ENCODE measurements at places on chromosomes 12 and 14.
A peak's percentile ranks its signal among the peaks of the same experiment; 100 is the strongest.

DNA sequence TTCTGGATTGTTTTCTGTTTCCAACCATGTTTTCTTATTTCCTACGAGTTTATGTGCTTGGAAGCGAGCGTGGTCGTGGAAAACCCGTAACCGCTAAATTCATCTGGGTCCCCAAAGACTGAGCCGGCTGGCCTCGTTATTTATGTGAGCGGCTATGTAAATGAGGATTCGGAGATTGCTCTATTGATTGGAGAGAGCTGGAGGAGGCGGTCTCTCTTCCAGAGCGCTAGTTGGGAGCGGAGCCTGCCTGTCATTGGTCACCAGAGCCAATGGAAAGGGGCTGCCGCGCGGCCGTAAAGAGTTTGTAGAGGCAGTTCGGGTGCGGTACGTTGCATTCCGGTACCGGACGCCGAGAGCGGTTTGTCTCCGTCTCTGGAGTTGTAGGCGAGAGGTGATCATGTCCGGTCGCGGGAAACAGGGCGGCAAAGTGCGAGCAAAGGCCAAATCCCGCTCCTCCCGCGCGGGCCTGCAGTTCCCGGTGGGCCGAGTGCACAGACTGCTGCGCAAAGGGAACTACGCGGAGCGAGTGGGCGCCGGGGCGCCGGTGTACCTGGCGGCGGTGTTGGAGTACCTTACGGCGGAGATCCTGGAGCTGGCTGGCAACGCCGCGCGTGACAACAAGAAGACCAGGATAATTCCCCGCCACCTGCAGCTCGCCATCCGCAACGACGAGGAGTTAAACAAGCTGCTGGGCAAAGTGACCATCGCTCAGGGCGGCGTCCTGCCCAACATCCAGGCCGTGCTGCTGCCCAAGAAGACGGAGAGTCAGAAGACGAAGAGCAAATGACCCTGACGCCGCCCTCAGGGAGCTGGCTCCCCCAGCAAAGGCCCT is 29.0 kb downstream of the WBP11 start:
- DNase-seq: peak; percentile 98

GRCh38 chr12:88255847-88256246 is 113.7 kb downstream of the TMTC3 start:
- no peak for DNase-seq

- DNase-seq: peak; percentile 62
Measured at GRCh38 chr12:98002887-98003493, 512.4 kb upstream of the TMPO start.

- DNase-seq: no peak
Measured at GRCh38 chr12:100798286-100799160, 3.9 kb downstream of the ANO4 start.

DNA sequence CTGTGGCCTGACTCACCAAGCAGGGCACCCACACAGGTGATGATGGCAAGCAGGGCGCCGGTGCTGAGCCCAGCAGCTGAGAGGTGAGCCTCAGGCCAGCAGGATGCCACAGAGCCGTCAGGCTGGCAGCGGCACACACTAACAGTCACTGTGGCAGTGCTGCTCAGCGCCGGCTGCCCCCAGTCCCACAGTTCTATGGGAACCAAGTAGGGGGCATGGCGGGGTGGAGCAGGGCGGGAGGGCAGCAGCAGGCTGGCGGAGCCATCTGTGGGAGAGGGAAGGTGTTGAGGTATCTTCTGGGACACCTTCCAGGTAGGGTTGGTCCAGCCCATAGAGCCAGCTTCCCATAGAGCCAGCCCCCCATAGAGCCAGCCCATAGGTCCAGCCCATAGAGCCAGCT is 7.0 kb downstream of the PSMB11 start:
- DNase-seq: no peak

DNA sequence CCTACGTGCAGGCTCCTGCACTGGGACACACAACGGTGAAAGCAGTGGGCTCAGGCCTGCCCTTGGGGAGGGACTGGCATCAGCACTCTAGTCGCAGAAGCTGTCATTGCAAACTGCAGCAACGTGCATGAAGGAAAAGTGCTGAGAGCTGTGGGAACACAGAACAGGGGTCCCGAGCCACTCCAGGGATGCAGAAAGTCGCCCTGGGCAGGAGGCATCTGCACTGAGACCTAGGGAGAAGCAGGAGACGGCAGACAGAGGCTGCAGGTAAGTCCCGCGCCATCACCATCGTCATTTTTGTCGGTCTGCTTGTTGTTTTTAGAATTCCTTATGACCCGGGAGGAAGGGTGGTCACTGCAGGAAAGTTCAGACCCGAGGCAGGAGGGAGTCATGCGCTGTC is 21.6 kb upstream of the RIMBP2 start:
- no peak for DNase-seq

GRCh38 chr12:106288101-106288493 is 14.4 kb upstream of the TCP11L2 start:
- no peak for DNase-seq

GRCh38 chr12:91577586-91578539 is 395.2 kb upstream of the DCN start:
- DNase-seq: peak; percentile 18

DNA sequence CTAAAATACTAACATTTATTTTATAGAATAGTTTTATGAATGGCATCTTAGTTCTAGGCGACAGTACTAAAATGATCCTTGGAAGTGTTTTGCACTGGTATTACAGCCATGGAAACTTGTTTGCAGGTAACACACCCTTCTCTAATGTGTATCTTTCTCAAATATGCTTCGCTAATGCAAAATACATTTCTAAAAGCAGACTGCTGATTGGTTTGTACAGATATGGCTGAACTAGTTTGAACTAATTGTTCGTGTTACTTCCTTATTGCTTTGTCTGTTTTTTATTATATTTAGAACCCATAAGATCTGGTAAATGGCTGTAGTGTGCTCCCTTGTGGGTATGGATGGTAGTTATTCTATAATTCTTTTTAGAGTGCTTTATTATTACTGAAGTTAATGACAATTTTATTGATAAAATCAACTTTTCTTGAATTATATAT is 53.0 kb downstream of the ATF7IP start:
- no peak for DNase-seq

Measured in GM12865 (cell line).